ENCODE measurements at places on chromosomes 1 and 21.

DNA sequence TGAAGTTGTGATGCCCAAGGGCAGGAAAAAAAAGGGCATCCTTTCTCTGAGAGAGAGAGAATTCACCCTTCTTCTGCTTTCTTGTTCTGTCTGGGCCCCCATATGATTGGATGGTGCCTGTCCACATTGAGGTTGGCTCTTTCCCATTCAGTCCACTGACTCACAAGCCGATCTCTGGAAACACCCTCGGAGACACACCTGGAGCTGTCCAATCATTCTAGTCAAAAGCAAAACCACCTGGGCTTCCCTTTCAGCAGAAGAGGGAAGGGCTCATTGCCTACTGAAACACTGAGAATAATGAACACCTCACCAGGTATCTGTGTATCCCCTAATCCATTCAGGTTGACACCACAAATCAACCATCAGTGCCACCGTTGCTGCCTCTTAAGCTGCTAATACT is 103.7 kb upstream of the GNG12 start:
- DNase-seq, result no peak

- DNase-seq, result no peak
Observed at GRCh38 chr1:107273515-107273914, 132.7 kb downstream of the NTNG1 start.

DNA sequence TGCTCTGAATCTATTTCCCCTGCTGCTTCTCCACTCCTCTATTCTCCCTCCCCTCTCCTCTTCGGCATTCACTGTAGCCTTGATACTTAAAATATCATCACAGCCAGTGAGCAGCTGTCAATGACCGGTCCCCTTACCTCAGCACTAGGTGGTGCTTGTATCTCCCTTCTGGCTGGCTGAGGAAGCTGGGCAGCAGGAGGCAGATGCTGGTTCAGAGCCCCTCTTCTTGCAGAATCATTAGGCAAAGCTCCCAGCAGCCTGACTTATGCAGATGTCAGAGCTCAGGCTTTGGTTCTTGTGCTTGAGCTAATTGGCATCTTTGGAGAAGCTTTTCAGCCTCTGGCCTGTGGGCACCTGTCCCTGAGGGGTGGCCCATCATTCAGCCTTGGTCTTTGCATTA is 31.9 kb upstream of the KCNA2 start:
- no peak for DNase-seq

GRCh38 chr1:27394925-27395324 is 2.5 kb downstream of the GPR3 start:
- no peak for DNase-seq

DNA sequence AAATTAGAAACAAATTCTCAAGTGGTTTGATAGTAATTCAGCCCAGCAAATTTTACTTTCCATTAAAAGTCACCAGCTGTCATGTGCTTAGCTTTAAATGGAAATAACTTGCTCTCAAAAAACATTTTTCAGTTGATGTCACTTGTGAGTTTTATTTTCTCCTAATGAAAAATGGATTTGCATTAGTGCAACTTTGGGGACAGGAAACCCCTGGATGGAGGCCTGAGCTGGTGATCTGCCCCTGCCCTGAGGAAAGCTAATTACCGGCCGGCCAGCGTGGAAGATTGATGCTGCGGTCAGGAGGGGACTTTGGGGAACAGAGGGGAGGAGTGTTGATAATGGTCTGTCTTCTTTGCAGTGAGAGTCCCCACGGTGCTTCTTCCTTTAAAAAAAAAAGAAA is 66.8 kb upstream of the ANGPTL1 start:
- DNase-seq, result no peak

DNA sequence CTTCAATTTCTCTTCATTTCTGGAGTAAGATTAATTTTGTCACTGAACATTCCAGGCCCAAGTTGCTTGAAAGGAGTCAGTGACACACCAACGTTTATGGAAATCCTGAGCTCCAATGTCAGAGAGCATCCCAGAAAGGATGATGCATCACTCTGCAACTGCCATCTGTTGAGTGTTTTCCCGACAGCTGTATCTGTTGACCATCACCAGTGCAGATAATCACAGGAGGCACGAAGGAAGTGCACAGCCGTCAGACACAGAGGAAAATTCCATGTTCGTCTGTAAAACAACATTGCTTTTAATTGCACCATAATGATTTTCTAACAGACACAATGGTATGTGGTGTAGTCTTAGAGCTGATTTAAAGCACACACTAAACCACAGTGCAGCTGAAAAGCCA is 376.7 kb upstream of the ADGRL2 start:
- no peak for DNase-seq

- no peak for DNase-seq
Observed at GRCh38 chr1:12147201-12147701, 19.5 kb upstream of the TNFRSF1B start.

GRCh38 chr1:84260852-84261518 is 40.5 kb upstream of the SAMD13 start:
- no peak for DNase-seq

- DNase-seq, result no peak
Observed at GRCh38 chr1:56081173-56081572, 498.2 kb downstream of the PLPP3 start.

- no peak for DNase-seq
Observed at GRCh38 chr1:36534711-36535412, 52.1 kb upstream of the CSF3R start.

DNA sequence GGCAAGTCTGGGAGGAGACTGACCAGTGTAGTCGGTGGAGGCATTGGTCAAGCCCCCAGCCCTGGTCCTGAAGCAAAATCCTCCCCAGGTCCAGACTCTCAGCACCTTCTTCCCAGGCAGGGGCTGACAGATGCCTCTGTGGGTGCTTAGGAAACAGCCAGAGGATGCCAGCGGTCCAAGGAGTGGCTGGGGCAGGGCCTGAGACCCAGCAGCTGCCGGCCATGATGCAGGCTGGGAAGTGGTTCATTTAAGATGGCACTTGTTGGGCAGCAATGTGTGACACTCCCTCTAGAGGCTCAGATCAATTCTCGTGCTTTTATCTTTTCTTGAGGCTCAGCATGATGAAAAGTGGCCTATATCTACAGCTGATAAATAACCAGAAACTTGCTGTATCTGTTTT is 165.0 kb upstream of the VAMP3 start:
- DNase-seq, result no peak

DNA sequence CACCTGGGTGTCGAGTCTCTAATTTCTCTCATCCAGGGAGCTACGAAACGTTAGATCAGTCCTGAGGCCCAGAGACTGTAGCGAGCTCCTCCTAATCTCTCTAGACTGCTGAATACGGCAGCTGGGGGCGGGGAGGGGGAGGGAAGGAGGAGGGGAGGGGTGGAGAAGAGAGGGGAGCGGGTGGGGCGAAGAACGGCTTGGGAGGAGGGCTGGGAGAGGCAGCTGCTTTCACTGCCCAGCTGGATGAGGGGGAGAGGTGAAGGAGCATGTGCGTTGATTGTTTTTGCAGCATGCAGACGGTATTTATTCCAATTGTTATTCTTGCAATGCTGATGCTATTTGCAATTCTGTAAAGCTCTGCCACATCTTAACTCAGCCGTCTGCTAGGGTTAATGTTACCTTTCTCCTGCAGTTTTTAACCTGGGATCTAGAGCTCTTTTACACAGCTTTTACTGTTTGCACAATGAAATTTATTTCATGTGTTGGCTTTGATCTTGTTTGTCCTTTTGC is 790 bp downstream of the DNAJC6 start:
- DNase-seq, result no peak

GRCh38 chr1:190667914-190668313 is 190.2 kb upstream of the BRINP3 start:
- DNase-seq, result no peak

DNA sequence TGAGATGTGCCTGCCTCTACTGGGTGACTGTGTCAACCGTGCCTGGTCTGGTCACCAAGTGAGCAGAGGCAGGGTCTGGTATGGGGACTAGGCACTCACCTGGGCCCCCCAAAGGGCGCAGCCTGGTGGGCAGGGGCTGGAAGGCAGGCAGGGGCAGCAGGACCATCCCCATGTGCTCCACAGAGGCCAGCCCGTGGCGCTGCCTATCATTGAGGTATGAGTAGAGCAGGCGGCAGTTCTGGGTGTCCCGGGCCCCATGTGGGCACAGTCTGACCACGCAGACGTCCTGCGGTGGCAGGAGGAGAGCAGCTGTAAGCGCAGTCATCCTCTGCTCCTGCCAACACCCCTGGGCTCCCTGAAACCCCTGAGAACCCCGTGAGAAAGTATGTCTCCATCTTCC is 23.7 kb downstream of the SPOCD1 start:
- DNase-seq, result no peak

DNA sequence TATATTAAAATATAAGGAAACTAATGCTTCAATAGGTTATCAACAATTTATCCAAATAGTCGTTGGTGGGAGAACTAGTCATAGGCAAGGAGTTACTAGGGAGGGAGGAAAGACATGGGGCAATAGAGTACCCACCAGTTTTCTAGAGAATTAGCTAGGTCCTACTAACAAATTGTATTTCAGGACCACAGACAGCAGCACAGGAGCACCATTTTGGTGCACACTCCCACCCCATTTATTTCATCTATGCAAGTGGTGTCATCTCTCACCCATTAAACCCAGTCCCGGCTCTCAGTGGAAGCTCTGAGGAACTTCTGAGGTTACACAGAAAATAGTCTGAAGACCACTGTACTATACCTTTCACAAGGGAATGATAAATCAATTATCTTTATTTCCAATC is 89.0 kb upstream of the BCAR3 start:
- DNase-seq, result no peak

DNA sequence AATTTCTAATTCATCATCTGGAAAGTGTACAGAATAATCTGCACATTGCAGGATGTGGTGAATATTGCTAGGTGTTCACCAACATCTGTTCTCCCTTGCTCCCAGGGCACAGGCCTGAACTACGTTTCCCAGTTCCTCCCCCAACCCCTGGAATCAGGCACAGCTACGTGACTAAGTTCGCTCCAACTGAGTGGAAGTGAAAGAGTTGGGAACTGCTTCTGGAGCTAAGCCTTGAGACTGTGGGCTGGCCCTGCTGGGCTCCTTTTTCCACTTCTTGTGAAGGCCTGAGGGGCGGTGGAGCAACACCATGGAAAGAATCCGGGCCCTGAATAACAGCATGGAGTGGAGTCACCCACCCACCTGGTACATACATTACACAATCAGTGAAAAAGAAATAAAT is 534.6 kb downstream of the SMYD3 start:
- DNase-seq, result no peak

GRCh38 chr1:184507165-184507564 is 120.3 kb downstream of the C1orf21 start:
- no peak for DNase-seq

- DNase-seq, result no peak
Observed at GRCh38 chr21:20618878-20619277, 379.3 kb upstream of the NCAM2 start.

GRCh38 chr1:25808481-25809244 is 8.7 kb downstream of the SELENON start:
- DNase-seq, result no peak

DNA sequence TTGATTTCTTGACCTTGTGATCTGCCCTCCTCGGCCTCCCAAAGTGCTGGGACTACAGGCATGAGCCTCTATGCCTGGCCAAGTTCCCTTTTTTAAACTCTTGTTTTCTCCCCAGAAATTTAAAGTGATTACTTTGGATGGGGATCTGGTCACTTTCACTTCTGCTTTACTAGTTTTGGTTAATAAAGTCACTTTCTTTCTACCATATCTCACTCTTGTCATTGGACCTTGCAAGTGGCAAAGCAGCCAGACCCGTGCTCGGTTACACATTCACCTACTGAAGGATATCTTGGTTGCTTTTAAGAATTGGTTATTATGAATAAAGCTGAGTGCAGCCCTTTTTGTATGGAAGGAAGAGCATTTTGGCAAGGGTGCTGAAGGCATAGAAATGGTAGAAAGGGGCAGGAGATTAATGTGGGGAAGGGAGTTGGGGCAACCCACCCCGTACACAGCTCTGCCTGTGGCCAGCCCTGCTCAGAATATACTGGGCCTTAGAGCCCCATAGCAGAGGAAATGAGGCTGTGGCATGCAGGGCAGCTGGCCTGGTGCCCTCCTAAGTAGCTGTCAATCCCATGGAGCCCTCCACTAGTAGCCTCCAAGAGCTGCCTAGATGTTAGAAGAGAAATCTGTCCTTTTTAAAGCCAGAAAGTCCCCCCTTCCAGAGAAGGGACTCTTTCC is 40.7 kb downstream of the CD2 start:
- no peak for DNase-seq

GRCh38 chr1:22851517-22851916 is 121.1 kb downstream of the LACTBL1 start:
- no peak for DNase-seq

DNA sequence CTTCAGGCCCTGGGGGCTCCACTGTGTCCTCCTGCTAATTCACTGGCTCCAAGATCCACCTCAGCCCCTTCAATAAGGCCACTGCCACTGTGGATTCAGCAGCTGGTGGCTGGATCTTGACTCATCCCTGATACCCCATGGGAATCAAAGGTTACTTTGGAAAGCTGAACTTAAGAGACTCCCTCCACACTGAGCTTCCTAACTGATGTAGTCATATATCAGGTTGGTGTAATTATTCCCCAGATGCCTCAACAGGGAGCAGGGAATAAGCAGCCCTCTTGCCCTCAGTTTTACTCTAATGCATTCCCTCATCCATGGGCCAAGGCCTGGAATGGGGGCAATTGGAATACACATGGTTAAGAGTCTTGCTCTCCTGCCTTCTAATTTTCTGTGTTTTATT is 164.6 kb downstream of the FASLG start:
- DNase-seq, result no peak

DNA sequence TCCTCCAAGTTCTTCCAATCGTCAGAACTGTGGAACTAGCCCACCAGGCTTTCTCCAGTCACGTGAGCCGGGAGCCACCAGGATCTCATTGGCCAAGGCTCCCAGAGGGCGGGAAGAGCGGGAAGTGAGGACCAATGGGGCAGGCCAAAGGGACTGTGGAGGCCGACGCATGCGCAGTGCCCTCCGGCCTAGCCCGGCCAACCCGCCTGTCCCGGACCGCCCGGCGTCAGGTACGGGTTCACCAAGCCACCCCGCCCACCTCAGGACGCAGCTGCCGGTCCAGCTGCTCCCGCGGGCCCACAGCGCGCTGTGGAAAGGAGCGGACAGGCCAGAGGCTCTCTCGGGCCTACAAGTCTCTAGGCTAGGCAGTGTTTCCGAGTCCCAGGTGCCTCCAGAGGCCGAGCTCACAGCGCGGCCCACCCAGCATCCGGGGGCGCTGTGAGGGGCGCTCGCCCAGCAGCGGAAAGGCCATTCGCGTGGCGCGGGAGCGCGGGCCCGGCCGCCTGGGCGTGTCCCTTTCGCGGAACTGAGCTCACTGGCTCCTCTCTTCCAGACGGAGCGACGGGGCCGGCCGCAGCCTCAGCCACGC is 10.9 kb downstream of the OR14I1 start:
- DNase-seq, result no peak
